ENCODE measurements at places on chromosomes 2 and 18.

- no peak for DNase-seq
Observed at GRCh38 chr2:153386481-153386897, 92.1 kb downstream of the RPRM start.

- DNase-seq, result no peak
Observed at GRCh38 chr2:47019961-47020681, 104.5 kb upstream of the MCFD2 start.

DNA sequence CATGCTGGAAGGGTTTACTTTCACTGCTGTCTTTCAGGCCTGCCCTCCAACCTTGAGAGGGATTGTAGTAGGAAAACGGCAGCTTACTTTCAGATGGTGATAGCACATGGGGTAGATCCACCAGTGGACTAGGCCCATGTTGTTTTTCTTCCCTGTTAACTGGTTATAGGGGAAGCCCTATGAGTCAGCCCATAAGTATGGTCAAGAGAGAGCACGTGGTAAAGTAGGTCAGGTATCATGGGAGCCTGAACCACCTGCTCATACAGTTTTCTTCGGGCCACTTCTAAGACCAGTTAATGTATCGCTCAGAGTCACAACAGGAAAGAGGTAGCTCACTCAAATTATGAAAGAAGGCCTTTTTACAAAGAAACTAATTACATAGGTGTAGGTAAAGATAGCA is 33.0 kb downstream of the PDK1 start:
- DNase-seq, result no peak

DNA sequence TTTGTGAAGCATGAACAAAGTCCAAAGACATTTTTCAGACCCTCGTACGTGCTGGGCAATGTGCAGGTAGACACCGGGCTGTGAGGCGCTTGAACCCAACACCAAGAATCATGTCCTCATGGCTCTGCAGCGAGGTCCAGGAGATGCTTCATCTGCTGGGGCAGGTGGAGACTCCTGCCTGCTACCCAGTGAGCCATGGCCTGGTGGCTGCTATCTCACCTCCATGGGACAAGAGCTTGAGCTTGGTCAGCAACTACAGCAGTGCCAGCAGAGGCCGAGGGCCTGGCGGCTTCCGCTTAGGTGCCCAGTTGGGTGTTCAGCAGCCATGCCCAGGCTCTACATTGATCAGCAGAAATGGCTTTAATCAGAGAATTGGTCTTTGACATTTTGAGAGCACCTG is 281.0 kb upstream of the HS6ST1 start:
- DNase-seq, result no peak

DNA sequence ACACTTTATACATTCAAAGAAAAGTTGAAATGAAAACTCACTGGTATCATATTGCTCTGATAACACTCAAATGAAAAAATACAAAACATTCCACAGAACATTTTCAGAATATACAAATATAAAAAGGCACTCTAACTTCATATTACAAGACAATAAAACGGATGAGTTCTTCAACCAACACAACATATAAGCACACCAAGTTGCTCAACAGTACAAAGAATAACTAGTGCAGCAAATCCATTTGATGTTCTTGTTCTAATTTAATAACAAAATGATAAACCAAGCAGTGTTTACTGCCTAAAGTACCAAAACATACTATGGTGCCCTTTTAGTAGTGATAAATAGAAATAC is 60.8 kb upstream of the PGAP1 start:
- no peak for DNase-seq

GRCh38 chr2:170815311-170815710 is 1.4 kb upstream of the GAD1 start:
- no peak for DNase-seq

- DNase-seq, result no peak
Observed at GRCh38 chr2:173028671-173029070, 47.0 kb upstream of the MAP3K20 start.

- DNase-seq, result no peak
Observed at GRCh38 chr18:61719671-61720070, 173.1 kb downstream of the RNF152 start.
